ENCODE measurements at places on chromosomes 1 and 21.

- no peak for DNase-seq
Measured at GRCh38 chr1:62386351-62387121, 50.3 kb upstream of the USP1 start.

- no peak for DNase-seq
Measured at GRCh38 chr1:69196071-69196470, 371.7 kb upstream of the LRRC7 start.

GRCh38 chr21:41640748-41641509, 125.9 kb downstream of the RIPK4 start:
- no peak for DNase-seq

- DNase-seq = peak; percentile 2
Measured at GRCh38 chr1:227883073-227883520, 64.6 kb downstream of the WNT9A start.

DNA sequence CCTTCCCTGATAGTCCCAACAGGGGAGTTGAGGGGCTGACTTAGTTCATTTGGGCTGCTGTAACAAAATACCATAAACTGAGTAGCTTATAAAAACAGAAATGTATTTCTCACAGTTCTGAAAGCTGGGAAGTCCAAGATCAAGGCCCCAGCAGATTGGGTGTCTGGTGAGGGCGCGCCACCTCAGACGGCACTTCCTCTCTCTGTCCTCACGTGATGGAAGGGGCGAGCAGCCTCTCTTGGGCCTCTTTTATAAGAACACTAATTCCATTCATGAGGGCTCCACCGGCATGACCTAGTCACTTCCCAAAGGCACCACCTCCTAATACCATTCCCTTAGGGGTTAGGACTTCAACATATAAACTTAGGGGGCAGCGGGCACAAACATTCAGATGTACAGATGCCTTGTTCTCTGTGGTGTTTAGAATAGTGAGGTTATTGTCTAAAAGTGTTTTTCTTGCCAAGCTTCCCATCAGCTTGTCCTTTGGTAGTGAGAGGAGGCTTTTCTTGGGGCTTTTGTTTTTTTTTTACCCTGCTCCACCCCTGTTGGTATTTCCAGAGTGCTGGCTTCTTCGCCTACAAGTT, 20.3 kb downstream of the NIPAL3 start:
- DNase-seq = peak; percentile 33

DNA sequence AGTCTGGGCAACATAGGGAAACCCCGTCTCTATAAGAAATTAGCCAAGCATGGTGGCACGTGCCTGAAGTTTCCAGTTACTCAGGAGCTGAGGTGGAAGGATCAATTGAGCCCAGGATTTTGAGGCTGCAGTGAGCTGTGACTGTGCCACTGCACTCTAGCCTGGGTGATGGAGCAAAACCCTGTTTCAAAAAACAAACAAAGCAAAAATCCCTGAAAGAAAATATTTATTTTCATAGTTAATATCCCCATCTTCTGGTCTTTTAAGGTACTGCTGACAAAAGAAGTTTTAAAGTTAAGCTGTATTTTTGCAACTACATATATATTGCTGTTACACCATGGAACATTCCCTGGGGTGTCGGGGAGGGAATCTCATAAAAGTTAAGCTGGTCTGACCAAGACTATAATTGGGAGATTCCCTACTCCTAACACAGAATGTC, 26.0 kb downstream of the VAMP4 start:
- no peak for DNase-seq

DNA sequence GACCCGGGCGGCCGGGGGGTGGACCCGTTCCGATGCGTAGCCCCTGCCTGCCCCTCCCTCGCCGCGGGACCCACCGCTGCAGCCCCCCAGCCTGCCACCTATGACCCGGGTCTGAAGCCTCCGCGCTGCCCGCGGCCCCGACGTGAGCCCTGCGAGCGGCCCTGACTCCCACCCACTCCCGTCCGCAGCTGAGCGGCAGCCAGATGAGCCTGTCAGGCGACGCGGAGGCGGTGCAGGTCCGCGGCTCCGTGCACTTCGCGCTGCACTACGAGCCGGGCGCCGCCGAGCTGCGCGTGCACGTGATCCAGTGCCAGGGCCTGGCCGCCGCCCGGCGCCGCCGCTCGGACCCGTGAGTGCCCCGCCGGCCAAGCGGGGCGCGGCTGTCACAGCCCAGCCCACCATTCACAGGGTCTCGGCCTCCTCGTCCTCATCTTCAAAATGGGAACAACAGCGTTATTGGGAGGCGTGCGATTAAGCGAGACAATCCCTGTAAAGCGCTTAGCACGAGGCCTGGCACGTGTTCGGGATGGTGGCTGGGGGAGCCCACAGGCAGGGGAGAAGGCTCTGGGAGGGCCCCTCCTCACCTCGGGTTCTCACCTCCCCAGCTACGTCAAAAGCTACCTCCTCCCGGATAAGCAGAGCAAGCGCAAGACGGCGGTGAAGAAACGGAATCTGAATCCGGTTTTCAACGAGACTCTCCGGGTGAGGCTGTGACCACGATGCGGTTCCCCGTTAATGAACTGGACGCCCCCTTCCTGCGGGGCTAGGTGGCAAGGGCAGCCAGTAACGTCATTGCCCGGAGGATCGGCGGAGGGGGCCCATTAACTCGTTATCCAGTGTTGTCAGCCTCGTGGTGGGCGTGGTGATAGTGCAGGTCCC, 8.2 kb downstream of the SYTL1 start:
- peak; percentile 19 for DNase-seq

GRCh38 chr1:204854286-204854685, 16.4 kb upstream of the NFASC start:
- no peak for DNase-seq

DNA sequence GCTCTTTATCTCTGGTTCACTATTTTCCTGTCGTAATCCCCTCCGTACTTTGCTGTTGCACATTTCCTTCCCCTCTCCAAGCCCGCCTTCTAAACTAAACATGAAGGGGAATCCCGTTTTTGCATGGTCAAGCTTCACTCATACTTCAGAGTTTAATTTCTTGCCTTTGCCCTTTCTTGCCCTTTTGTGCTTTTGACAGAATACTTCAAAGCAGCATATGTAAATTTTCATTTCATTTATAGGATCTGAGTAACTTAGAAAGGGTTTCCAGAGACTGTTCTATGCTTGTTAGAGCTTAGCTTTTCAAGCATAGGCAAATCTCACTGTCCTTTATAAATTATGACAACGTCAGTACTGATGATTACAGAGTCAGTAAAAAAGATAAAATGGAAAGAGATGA, 27.7 kb downstream of the SPATA45 start:
- no peak for DNase-seq

DNA sequence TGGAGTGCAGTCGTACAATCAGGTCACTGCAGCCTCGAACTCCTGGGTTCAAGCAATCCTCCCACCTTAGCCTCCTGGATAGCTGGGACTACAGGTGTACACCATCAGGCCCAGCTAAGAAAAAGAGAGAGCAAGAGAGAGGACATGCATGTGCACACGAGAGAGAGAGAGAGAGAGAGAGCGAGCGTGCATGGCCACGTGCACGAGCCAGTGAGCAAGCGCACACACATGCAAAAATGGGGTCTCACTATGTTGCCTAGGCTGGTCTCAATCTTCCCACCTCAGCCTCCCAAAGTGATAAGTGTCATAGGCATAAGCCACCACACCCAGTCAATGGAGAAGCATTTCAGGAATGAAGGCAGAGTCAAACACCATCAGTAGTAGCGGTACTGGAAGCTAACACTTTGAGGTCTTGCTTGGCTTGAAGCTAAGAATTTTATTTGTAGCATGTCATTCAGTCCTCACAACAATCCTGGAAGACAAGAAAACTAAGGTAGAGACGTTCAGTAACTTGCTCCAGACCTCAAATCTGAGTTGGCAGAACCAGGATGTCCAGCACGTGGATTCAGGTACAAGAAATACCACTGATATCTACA, 14.5 kb downstream of the GNB1 start:
- DNase-seq = no peak

GRCh38 chr1:204194771-204195170, 1.5 kb downstream of the KISS1 start:
- DNase-seq = no peak

- DNase-seq = no peak
Measured at GRCh38 chr21:46374761-46375389, 50.9 kb downstream of the PCNT start.

- DNase-seq = no peak
Measured at GRCh38 chr1:43666608-43667007, 16.7 kb downstream of the KDM4A start.

- peak; percentile 60 for DNase-seq
Measured at GRCh38 chr21:33230545-33231324, 997 bp downstream of the IFNAR2 start.

GRCh38 chr1:239912471-239912870, 179.2 kb upstream of the FMN2 start:
- DNase-seq = no peak

- DNase-seq = no peak
Measured at GRCh38 chr1:154408174-154408777, 3.1 kb downstream of the IL6R start.

DNA sequence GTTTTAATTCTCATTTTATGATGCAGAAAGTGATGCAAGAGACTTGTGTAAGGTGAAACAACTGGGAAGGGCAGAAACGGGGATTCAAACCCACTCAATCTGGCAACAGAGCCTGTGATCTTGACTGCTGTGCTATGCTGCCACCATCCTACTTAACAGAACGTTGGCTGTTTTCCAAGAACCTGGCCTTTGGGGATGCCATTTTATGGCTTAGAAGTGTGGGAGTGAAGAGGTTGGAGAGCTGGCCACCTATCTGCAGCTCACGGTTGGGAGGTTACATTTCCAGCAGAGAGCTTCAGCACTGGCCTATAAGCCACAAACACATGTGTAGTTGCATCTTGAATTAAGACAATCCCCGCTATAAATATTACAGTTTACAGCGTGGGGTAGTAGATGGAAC, 235.3 kb downstream of the PRDM2 start:
- DNase-seq = no peak

DNA sequence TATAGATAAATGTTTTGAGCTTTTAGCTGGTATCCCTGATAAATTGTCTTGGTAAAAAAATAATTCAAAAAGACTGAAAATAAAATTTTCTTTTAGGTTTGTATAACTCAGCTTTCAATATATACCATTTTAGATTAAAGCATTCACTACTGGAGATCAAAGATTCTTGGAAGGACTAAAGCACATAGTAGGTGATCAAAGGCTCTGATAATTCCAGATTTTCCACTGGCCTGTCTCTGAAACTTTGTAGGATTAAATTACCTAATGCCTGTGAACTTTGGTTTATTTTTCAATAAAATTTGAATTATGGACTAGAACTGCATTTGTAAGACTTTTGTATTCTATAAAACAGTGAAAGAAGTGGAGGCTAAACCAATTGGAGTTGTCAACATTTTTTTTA, 1.2 kb upstream of the RGS18 start:
- DNase-seq = no peak

Data from CD4-positive, alpha-beta T cell treated with Interleukin-17A for 4 hours (primary cell).